Anterior cingulate cortex (tissue), 58 donors: ENCODE measurements at places on chromosomes 1 and 21.

DNA sequence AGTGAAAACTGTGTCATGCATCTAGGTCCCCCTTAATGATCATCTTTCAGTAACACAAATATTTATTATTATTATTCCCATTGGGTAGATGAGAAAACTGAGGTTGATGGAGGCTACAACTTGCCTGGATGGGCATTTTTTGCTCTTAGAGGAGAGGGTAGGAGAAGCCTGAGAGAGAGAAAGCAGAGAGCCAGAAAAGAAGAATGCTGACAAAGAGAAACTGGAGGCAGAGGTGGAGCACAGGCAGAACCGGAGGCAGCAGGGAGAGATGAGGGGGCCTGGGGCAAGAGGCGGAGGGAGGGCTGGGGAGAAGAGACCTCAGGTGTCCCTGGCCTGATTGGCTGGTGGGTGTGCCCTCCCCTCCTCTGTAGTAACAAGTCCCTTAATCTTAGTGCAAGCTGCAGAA, 4.1 kb downstream of the BLACAT1 start:
- no peak for DNase-seq

- DNase-seq = no peak
Observed at GRCh38 chr21:38621132-38621531, 122.9 kb upstream of the ERG start.

DNA sequence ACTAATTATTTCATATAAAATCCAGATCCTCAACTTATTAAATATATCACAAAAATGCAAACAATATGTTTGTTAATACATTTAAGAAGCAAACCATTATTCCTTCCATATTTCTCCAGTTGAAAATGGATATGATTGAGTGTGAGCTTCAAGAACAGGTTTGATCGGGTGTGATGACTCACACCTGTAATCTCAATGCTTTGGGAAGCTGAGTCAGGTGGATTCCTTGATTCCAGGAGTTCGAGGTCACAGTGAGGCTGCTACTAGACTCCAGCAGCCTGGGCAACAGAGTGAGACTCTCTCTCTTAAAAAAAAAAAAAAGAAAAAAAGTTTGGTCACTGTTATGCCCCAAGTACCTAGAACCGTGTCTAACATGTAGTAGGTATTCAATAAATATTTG, 42.9 kb upstream of the RRP15 start:
- no peak for DNase-seq

GRCh38 chr1:33120436-33121231, 39.7 kb downstream of the AZIN2 start:
- DNase-seq = no peak

DNA sequence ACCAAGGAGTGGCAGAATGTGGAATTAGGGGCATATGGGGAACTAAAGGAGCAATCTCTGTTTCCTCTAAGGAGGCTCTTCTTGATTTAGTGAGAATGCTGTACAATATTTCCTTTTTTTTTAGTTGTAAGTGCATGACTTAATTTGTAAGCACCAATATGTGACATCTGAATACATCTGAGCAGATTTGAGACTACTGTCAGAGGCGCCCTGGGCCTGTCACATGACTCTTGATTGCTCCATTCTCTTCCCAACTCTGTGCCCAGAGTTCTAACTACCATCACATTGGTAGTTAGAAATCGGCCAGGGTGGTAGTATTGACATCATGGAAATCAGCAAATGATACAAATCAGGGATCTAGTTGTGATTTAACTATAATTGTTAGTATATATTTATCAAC, 110.1 kb upstream of the LMO4 start:
- no peak for DNase-seq
